ENCODE measurements at places on chromosomes 11 and 22.

DNA sequence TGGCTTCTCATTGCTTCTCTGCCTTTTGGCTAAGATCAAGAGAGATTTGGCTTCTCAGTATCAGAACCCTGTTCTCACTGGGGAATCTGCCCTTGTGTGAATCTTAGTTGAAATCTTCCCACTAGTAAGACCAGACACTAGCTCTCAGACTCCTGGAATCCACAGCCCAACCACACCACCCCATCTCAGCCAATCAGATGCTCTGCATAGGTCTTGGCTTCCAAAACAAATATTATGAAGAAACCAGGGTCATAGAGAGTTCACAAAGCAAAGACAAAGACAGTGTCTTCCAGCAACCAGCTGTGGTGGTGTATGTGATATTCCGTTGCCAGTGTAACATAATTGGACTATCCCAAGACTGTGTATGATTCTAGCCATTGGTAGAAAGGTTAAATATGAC lies 5.4 kb downstream of the OR8B12 start:
- DNase-seq, result peak; percentile 51

GRCh38 chr11:14499178-14499559 lies 442 bp downstream of the COPB1 start:
- no peak for DNase-seq

- DNase-seq, result no peak
These were observed at the start of gene OR4D10 for GRCh38 chr11:59473015-59473414. Gene OR4D10, plus strand, starts transcription at chr11:59473315. Its CDS starts 4,115 bp downstream, at chr11:59477430.

- DNase-seq, result no peak
These were observed 10.4 kb upstream of the MS4A10 start for GRCh38 chr11:60774726-60775125.

GRCh38 chr22:21762712-21763581 lies 27.4 kb upstream of the YPEL1 start:
- DNase-seq, result peak; percentile 38

DNA sequence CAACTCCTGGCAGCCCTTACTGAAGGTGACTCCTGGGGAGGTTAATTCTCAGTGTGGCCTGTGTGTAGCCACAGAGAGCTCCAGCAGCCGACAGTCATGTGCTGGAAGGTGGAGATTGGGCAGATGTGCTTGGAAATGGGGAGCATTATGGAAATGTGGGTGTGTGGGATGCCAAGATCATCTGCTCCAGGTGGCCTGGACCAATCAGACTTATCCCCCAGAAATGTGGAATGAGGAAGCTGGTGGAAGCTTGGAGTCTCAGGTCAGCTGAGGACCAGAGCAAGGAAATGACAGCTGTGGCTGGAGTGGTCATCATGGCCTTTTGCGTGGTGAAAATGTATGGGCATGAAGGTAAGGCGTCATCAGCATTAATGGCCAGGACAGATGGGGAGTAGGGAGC lies 234.0 kb downstream of the MIAT start:
- no peak for DNase-seq

DNA sequence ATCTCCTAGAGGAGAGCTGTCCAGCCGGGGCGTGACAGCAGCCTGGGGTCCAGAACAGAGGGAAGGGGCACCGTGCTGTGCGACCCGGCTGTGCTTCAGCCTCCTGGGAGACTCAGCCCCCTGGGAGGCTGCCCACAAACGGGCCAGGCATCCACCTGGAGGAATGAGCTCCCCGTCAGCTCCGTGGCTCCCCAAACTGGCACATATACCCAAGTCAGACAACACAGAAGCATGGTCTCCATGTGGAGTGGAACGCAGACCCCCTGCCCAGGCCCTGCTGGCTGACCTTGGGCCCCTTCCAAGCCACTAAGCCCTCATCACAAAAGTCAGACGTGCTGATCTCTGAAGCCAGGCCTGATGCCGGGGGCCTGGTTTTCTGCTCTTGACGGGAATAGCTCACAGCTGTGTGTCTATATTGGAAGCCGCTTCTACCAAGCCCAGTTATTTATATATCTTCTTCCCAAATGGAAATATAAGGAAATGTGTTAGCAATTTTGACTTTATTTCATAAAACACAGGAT lies 91.7 kb downstream of the BRD1 start:
- DNase-seq, result no peak

DNA sequence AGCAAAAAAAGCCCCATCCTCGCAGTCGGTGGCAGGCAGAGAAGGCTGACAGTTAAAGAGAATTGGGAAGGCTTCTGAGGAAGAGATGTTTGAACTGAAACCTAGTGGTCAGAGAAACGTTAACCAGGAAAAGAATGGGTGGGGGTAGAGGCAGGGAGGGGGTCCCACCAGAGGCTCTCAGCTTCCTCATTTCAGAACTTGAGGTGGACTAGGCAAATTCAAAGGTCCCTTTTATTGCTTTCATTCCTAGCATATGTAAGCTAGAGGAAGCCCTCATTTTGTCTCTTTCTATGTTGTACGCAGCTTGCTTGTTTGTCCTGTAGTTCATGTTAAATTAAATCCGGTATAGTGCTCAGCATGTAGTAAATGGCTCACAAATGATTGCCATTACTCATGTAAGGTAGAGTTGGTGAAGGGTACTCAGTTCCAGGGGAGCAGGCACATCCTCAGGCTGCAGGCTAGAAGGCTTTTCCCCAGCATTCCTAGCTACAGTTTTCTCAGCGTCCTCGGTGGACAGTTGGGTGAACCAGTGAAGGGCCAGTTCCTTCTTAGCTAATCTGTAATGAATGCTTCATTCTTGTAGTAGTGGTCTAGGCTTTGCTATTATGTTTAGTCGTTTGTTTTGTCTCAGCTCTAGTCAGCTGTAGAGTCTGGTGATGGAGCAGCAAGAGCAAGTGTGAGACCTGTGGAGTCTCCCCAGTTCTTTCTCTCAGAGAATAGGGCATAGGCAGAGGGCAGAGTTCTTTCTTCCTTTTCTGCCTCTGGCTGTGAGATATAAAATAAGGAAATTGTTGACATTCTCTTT lies 58.6 kb downstream of the UVRAG start:
- DNase-seq, result peak; percentile 94

- DNase-seq, result peak; percentile 94
These were observed at the start of gene SNX32 for GRCh38 chr11:65833297-65834030. Gene SNX32, plus strand, starts transcription at chr11:65833963. Its CDS starts 103 bp downstream, at chr11:65834066.

GRCh38 chr22:21015466-21016006 lies 571 bp downstream of the P2RX6 start:
- no peak for DNase-seq

- DNase-seq, result peak; percentile 39
These were observed 57.0 kb downstream of the MYH9 start for GRCh38 chr22:36330655-36331305.

GRCh38 chr22:45268958-45269844 lies 15.5 kb upstream of the UPK3A start:
- DNase-seq, result peak; percentile 41

DNA sequence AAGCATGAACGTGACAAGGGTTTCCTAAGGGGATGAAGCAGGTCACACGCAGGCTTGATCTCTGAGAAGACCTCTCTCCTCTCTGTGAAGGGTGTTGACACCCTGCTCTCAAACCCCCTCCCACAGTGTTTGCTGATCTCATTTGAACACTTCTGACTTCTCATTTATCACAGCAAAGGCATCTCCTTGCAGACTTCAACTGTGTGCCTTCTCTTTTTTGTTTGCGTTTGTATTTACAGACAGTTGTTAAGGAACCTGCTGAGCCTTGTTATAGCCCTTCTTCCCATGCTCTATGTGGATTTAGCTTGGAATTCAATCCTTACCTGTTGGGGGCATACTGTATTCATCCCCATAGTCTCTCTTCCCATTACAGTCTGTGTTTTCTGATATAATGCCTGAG lies 206.5 kb downstream of the NELL1 start:
- no peak for DNase-seq

GRCh38 chr11:11661326-11662040 lies 39.7 kb upstream of the GALNT18 start:
- DNase-seq, result no peak

DNA sequence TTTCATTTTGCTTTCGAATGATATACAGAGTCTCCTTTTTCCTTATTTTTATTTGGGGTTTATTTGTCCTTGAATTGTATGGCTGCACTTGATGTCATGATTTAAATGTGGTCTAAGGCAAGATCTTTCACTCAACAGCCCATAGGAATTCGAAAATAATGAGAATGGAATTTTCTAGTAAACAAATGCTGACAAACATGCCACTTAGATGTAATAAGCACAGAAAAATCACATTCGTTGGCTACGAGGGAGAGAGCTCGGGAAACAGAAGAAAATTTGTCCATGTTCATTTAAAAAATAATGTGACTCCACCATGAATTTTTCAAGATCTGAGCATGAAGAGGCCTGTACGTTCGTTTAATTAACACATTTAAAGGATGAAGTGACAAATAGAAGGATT lies 73.0 kb downstream of the BLID start:
- DNase-seq, result no peak

DNA sequence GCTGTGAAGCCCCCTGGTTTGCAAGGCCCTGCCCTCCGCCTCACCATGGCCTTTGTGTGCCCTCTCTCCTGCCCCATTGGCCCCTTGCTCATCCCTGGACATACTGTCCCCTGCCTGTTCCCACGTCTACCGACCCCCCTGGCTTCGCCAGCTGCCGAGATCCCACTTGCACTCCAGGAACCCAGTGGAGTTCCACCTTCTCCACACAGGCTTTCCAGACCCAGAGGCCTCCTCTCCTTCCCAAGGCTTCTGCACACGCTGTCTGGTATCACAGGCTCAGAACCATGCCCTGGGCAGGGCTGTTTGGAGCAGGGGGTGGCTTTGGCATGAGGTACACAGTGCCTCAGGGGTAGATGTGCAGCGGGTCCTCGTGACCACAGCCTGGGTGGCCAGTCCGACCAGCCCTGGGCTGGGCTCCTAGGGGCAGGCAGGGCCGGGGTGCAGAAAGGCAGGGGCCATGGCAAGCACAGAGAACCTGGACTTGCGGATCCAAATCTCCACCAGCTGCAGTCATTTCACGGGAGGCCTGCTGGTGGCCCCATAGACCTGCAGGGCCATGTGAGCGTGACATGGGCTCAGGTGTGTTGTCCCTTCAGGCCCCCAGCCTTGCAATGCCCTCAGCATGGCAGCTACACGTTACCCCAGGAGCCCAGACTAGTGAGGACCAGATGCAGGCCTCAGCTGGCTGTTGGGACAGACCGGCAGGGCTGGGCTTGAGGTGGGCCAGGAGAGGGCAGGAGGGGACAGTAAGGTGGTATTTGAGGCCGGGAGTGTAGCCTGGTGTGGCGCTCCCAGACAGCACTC lies 9.5 kb downstream of the GRK2 start:
- DNase-seq, result no peak

DNA sequence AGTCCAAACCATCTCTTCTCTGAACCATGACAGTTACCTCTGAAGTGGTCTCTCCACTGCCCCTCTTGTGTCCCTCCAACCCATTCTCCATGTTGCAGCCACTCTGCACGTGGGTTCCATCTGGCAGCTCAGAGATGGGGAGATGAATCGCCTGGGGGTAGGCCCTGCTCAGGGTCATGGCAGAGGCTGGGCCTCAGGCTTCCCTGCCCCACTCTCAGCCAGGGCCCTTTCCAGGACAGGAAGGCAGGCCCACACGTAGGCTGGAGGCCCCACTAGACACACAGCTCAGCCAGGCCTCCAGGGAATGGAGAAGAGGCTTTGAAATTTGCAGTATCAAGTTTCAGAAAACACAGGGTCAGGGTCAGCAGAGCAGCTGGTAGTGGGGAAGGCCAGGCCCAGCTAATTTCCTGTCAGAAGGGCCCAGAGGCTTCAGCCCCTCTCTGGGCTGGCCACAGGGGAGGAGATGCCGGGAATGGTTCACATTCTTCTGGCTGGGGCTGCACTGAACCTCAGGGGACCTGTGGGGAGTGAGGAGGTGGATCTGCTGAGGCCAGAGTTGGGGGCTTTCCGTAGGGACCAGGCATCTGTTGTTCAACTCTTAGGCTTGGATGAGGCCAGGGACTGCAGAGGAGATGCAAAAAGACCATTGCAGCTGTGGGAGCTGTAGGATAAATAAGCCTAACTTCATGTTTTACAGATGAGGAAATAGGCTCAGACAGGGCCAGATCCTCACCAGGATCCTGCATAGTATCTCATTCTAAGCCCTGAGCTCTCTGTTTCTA lies 101.6 kb downstream of the SWAP70 start:
- no peak for DNase-seq

- DNase-seq, result no peak
These were observed 33.9 kb downstream of the PRDM11 start for GRCh38 chr11:45180179-45180847.

- no peak for DNase-seq
These were observed 45.6 kb upstream of the PLET1 start for GRCh38 chr11:112306230-112306629.

- no peak for DNase-seq
These were observed 21.7 kb downstream of the PTPN5 start for GRCh38 chr11:18769802-18770456.

Measured in MV-4-11 (cell line).